ENCODE measurements at places on chromosomes 1 and 21. TPM values are rescaled to one million over a fixed set of nuclear protein-coding genes. Genes with fewer than 3 reads are reported as not detected.

The OR2T35 gene
- total RNA-seq = not detected

The GPA33 gene
- 5.2 TPM for total RNA-seq

- no peak for DNase-seq
Observed at GRCh38 chr1:59687081-59687480, 127.7 kb upstream of the HOOK1 start.

DNA sequence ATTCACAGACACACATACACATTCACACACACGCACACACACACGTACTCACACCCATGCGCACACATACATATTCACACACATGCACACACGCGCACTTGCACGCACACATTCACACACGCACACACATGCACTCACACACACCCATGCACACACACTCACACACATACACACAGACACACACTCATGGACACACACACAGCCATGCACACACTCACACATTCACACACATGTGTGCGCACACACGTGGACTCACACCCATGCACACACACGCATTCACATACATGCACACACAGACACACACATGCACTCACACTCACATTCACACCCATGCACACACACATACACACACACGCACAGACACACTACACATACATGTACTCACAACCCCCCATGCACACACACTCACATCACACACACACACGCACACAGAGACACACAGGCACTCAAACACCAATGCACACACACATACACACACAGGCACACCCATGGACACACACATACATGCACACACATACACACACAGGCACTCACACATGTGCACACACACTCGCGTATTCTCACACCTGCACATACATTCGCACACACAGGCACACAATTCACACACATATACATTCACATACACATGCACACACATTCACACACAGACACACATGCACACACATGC is 589.1 kb downstream of the PTPRU start:
- no peak for DNase-seq

DNA sequence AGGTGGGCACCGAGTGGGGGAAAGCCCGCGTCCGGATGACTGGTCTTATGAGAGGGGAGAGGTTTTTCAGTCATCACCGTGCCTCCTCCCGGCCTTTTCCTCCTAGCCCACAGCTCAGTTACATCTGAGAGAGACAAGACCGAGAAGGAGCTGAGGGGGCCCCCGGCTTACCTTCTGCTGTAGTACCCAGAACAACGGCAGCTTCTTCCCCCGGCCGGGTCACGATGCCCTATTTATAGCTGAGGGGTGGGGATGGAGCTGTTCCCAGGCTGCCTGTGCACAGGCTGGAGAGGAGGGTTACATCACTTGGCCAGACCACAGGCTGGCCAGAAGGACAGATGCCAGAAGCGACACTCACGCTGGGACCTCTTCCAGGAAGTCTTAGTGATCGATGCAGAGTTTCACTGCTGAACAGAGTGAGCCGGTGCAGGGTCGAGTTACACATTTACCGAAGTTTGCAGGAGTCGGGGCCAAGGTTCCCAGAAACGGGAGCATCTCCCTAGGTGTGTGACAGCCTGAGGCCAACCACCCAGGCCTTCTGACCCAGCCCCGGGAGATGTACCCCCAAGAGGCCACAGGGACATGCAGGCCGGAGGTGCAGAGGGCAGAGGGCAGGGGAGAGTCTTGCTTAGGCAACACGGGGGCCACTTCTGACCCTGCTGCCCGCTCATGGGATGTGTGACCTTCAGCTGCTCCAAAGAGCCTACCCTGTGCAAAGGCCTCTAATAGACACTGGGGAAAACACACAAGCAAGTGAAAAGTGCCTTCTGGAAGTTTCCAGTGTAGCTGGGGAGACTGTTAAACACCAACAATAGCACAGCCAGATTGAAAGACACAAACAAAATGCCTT is at the start of gene AGT:
Gene AGT (minus strand): TSS at position 208 of the 850 bp plus-strand sequence. CDS start 3,299 bp downstream, outside the sequence.
- no peak for DNase-seq
